ENCODE measurements at places on chromosomes 3 and 15. TPM values are rescaled to one million over a fixed set of nuclear protein-coding genes. Genes with fewer than 3 reads are reported as not detected.

Gene STOML1
- total RNA-seq = 2.9 TPM

DNA sequence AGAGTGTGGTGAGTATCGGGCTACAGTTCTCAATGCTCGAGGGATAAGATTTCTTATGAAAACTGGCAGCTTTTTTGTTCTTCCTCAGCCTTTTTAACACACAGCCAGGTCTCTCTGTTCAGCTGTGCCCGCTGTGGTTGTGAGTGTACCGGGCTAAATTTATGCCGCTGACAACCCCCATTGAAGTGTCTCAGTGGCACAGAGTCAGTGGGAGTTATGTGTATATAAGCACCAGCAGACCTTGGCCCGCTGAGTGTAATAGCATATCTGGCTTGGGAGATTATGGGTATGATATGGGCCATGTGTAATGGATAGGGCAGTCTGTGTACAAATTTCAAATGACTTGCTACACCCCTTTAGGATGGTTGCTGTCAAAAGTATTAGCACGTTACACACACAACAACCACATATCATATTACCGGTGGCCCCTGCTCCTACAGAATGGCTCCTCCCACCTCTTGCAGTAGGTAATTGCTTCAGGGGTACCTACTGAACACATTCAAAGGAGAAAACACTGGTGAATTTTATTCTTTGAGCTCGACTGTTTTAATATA is 26.9 kb upstream of the NR2F2 start:
- no peak overlapping the region for H3K4me3 ChIP-seq
- no peaks in the 10 kb centered on the region for H3K27me3 ChIP-seq
- H3K4me1 ChIP-seq = no peaks in the 10 kb centered on the region
- no peak for DNase-seq

Gene FGF7
- total RNA-seq = not detected

Gene CELF6
- 0.13 TPM for total RNA-seq

Gene FOXL2
- total RNA-seq = 0.22 TPM

Data from H9 (cell line).